Stimulated activated naive CD4-positive, alpha-beta T cell (primary cell): ENCODE measurements at places on chromosomes 11 and 22.

DNA sequence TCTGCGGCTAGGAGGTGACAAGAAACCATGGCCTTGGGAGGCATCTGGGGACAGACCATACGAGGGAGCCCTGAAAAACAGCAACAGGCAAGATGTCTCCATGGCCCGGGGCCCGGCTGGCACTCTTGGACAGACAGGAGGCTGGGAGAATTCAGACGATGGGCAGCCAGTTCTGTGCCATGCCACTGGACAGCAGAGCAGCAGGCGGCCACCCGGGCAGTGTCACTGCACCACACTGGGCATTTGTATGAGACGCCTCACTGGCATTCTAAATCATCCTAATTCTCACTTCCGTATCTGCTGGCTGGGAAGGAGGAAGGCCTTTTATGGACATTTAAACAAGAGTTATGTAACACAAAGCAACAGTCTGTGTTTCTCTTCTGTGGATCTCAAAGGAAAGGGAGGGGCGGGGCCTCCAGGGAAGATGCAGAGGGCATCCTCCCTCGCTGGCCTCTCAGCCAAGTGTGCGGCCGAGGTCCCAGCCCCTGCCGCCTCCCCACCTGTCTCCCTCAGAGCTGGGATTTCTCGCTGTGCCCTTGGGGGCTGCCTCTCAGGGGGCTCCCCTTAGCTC is 350.3 kb downstream of the SHANK2 start:
- DNase-seq = no peak

- DNase-seq = no peak
These were observed 546.7 kb downstream of the CNTN5 start for GRCh38 chr11:99567334-99567956.

GRCh38 chr11:120978701-120979100 is 45.2 kb upstream of the TBCEL start:
- DNase-seq = no peak

DNA sequence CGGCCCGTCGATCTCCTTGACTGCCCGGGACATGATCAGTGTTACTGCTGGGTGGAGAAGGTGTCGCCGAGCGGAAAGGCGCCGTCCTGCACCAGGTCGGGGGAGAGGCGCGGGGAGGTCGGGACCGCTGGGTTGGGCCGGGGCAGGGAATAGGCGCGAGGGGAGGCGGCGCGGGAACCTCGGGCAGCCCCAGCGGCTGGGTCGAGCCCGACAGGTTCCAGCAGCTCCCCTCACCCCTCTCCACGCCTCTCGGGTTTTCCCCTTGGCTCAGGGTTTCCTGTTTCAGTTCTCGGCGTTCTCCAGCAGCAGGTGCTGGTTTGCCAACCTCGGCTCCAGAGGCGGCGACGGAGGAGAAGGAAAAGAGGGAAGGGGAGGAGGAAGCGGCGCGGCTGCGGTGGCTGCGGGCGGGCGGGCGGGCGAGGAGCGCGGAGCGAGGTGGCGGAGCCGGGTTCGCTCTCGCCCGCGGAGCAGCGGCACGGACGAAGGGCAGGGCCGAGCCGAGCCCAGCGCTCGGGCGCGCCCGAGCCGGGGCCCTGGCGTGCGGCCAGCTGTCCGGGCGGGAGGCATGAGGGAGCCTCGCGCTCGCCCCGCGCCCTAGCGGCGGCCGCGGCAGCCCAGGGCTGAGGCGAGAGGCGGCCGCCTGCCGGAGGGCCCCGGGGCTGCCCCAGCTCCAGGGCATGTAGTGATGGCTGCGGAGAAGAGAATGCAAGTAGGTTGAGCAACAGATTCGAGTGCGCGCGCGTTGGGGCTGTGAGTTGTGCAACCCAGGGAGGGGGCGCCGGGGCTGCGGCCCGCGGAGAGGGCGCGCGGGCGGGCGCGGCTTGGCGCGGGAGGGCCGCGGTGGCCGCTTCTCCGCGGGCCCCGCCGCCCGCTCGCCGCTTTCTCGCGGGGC is at the start of gene ZC3H12C:
TSS of gene ZC3H12C (plus strand) at position 878 of the 892 bp plus-strand sequence. CDS start 20 bp downstream, outside the sequence.
- no peak for DNase-seq

GRCh38 chr11:73194593-73194992 is 23.5 kb upstream of the P2RY2 start:
- DNase-seq = no peak

DNA sequence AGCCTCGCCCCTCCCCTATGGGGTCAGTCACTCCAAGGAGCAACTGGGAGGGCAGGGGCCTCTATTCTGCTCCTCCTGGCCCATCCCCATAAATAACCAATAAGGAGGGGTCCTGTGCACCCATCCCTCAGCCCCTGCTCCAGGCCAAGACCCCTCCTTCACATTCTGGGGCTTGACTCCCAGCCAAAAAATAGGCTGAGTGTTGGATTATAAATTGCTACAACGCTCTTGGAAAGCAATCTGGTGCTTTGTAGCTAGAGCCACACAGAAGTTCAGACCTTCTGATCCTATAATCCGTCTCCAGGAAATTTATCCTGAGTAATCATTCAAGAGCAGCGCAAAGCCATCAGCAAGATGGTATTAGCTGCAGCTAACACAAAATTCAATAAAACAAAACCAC is 42.5 kb downstream of the ABCC8 start:
- no peak for DNase-seq

DNA sequence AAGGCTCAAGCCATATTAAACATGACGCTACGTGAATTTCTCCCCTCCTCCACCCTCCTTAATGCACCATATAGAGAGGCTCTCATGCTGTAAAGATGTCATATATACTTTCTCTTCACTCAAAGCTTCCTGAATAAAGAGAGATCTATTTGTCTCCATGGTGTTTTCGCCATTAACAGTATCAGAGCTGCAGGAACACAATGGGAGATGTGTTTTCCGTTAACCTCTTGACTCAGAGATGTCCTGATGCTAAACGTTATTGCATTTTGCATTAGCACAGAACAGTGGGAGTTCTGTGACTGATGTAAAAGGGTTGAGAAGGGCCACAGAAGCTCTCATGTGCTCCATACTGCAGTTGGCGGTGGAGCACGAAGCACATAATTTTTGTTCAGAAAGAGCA is 25.7 kb upstream of the BLID start:
- DNase-seq = no peak

DNA sequence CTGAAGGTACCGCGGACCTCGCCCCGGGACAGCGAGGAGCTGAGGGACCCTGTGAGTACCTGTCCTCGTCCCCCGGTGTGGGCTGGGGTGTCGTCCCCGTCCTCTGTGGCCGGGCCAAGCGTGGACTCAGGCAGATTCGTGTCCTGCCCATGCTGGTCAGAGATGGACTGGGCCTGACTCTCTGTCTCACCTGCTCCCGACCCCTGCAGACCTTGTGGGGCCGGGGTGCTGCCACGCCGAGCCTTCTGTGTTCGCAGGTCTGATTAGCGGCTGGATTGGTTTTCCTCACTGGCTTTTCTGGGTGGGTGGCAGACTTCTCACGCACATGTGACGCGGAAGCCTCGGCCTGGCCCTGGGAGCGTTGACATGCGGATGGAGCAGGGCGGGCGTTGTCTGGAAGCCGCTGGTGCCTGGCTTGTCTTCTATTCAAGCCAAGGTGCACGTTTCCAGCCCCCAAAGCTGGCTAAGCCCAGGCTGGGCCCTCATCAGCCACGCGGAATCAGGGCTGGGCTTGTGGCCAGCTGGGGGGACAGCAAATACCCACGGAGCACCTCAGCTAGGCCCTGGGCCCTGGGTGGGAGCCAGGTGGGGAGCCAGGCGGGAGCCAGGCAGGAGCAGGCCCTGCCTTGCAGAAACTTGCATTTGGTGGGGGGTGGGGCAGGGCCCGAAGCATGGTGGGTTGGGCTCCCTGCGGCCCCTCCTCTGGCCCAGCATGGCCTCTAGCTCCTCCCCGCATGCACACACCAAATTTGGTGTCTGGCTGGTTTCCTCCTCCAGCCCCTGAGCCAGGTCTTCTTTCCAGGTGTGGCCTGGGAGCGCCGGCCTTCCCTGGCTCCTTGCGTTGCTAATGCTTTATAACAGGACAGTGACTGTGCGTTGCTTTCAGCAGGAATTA is 7.0 kb downstream of the GRAMD4 start:
- DNase-seq = no peak

DNA sequence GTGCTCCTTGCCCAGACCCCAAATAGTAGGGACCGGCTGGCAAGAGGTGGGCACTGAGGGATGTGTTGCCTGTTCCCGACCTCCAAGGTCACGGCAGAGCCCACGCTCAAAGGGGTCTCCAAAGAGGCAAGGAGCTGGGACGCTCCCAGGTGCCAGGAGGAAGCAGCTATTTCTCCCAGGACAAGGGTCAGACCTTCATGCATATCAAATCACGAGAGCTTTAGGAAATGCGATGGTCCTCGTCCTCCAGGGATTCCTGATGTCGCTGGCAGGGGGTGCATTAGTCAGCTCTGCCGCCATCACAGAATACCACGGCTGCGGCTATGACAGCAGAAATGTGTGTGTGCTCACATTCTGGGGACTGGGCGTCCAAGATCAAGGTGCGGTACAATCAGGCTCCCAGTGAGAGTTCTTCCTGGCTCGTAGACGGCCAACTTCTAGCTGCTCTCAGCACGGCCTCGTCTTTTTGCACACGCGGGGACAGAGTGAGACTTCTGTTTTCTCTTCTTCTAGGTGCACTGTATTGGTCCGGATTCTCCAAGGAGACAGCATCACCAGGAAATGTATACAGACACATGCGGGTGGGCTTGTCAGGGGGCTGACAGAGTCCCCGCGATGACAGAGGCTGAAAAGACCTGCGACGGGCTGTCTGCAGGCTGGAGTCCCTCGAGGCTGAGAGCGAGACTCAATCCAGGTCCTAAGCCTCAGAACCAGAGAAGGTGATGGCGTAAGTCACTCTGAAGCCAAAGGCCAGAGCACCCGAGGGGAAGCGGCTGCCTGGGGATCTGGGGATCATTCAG is 81.6 kb downstream of the SHANK2 start:
- DNase-seq = no peak

GRCh38 chr11:48090174-48090573 is 109.8 kb downstream of the PTPRJ start:
- DNase-seq = no peak

DNA sequence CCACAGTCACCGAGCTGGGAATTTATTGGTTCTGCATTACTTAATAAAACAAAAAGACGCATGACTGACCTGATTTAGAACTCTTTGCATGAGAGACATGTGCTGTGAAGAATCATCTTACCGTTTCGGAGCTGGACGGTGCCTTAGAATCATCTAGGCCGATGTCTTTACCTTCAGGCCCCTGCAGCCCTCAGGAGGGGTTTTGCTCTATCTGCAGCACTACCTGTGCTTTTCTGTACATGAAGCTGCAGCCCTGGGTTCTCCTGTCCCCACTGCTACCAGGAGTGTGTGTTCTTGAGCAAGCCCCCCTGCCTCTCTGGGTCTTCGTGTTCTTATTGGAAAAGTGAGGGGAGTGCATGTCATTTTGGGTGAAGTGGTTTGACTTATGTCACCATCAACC is 94.0 kb upstream of the OR4B1 start:
- DNase-seq = no peak

- no peak for DNase-seq
These were observed 26.2 kb downstream of the SUSD2 start for GRCh38 chr22:24207264-24208011.

- DNase-seq = no peak
These were observed 773.4 kb upstream of the RAG2 start for GRCh38 chr11:37371346-37371970.
